ENCODE measurements at places on chromosomes 16 and 17.
A peak's percentile ranks its signal among the peaks of the same experiment; 100 is the strongest.

DNA sequence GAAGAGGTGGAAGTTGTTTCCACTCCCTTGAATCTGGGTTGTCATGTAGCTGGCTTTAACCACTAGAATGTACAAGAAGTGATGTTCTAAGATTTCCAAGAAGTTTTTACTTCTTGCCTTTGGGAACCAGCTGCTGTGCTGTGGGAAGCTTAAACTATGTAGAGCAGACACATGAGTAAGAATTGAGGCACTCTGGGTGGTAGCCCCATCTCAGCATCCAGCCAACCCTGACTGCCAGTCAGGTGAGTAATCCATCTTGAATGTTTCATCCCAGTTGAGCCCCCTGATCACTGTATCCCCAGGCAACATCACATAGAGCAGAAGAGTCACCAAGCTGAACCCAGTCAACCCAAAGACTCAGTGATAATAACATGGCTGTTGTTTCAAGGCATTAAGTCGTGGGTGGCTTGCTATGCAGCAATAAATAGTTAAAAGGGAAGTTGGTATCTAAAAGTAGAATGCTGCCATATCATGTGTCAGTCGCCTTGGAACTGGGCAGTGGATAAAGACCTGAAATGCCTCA lies 62.8 kb upstream of the GPR139 start:
- no peak for DNase-seq

GRCh38 chr17:77295241-77295853 lies 154.6 kb downstream of the SEC14L1 start:
- DNase-seq = no peak

DNA sequence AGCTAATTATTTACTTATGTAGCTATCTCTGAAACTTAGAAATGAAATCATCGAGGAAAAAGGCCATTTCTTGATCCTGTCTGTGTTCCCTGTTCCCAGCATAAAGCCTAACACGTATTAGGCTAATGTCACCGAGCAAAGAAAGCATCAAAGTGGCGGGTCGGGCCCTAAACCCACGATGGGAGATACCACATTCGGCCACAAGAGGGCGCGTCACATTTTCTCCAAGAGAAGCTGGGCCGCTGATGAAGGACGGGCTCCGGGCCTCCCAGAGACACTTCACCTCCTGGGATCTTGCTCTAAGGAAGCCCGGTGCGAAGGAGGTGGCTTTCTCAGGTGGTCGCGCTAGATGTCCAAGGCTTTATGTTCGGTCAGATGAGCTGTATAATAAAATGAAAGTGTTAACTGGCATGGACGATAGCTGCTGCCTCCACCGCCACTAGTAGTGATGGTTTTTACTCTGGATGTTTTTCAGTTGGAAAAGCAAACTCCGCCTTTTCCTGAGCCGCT lies 853 bp upstream of the PDK2 start:
- peak; percentile 76 for DNase-seq

DNA sequence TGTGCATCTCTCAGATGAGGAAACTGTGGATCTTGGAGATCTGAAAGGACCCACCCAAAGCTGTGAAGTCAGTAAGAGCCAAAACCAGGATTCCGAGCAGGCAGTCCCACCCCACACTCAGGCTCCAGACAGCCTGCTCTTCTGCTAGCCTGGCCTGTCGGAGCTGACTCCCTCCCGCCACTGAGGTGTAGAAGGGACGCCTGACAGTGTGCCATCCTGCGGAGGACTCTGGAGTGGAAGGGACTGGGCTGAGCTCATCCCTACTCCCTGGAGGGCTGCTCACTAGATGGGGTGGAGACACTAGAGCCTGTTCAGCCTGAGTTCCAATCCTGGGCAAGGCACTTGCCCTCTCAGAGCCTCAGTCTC lies 36.0 kb downstream of the WFDC1 start:
- no peak for DNase-seq

DNA sequence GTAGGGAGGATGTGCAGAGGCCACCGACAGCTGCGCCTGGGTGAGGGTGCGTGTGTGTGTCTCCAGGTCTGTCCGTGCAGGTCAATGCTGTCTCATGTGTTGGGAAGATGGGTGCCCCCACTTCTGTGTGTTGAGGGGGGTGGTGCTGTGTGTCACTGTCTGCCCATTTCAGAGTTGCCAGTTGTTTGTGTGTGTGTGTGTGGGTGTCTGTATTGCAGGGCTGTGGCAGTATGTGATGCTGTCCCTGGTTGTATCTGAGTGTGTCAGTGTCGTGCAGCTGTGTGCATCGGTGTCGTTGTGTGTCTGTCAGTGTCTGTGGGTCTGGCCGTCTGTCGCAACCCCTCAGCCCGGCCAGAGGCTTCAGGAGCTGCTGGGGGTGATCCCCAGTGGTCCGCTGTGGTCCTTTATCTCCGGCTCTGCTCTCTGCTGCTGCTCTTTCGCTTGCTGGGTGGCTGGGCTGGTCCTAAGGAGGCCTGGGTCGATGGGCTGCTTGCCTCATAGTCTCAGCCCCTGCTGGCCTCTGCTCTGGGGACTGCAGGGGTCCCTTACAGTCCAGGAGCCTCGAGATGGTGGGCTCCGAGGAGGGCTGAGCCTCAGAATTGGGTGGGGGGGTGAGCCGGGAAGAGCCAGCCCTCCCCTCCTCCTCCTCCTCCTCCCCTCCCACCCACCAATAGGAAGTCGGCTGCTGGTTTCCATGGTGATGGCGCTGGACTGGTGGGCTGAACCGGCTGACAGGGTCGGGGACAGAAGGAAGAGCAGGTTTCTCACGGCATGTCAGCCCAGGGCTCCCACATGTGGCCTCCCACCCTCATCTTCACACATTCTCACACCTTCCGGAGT lies at the start of gene TSPOAP1:
TSS of gene TSPOAP1 (minus strand) at position 601 of the 840 bp plus-strand sequence. CDS start 875 bp downstream, outside the sequence.
- DNase-seq = peak; percentile 59

DNA sequence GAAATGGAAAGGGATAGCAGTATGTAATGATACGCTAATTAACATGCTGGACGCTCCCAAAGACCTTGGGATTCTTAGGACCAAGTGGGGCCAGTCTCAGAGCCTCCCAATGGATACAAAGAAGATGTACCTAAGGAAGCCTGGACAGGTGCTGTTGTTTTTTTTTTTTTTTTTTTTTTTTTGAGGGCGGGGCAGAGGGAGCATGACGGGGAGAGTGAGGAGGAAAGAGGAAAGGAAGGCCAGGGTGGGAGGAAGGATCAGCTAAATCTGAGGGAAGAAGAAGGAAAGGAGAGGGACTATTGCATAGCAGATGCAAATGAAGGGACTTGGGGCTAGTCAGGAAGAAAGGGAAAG lies 2.5 kb downstream of the VAMP2 start:
- no peak for DNase-seq

- DNase-seq = no peak
Observed at GRCh38 chr16:15855704-15856003, 1.2 kb downstream of the MYH11 start.

GRCh38 chr17:44375196-44376017 lies 11.8 kb upstream of the FAM171A2 start:
- DNase-seq = no peak

DNA sequence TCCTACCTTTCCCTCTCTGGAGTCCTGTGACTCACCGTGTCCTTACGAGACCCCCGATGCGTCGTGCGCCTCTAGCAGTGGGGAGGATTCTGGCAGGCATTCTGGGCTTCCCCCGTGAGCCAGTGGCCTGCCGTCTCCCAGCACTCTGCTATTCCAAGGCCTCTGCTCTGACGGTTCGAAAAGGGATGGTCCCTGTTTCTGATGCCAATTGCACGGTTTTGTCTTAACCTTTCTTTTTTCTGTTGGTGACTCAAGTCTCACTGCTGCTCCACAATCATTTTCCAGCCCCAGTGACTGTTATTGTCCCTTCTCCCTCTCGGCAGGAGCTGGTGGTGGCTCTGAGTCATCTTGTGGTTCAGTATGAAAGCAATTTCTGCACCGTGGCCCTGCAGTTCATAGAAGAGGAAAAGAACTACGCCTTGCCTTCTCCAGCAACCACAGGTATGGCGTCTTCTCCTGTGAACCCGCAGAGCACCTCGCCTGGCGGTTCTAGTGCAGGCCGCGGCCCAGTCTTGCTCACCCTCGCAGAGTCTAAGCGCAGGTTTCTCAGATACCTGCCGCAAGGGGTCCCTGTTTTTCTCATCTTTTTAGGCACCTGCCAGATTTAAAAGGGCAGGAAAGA lies 100.1 kb upstream of the CHMP6 start:
- peak; percentile 40 for DNase-seq

DNA sequence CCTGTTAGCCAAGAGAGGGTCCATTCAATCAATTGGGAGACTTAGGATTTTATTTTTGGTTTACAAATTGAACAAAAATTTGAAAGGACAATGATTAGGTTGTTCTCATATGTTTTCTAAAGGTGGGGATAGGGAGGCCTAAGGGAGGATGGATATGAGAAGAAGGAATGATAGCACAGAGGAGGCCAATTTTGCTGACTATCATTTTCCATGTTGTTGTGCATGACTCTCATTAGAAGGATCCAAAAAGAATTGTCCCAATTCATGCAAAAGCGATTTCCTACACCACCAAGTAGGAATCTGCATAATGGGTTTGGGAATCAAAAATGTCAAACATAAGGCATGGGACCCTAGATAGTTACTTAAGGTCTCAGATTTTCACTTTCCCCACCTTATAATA lies 524.8 kb downstream of the KIF2B start:
- DNase-seq = no peak

- no peak for DNase-seq
Observed at GRCh38 chr16:55498101-55498500, 10.8 kb upstream of the LPCAT2 start.

DNA sequence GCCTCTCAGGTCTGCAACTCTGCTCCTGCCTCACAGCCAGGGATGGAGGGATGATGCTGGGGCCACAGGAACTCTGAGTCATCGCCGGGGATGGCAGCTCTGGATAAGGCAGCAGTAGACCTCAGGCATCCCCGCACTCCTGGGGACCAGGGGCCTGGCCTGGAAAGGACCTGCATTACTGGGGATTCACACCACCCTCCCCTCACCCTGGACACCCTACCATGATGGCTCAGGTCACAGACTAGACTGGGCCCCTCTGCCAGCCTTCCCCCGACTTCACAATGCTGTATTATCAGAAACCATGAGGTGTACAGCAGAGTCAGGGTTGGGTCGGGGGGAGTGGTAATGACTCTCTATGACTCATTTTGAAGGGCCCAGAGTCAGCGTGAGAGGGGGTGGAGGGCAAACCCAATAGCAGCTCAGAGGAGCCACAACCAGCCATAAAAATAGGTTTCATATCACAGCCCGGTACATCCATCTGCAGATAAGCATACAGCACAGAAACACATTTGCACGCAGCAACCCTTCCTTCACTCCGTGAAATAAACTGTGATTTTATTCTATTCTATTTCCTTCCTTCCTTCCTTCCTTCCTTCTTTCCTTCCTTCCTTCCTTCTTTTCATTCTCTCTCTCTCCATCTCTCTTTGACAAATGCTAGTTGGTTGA lies 28.8 kb downstream of the DYNLRB2 start:
- DNase-seq = no peak

DNA sequence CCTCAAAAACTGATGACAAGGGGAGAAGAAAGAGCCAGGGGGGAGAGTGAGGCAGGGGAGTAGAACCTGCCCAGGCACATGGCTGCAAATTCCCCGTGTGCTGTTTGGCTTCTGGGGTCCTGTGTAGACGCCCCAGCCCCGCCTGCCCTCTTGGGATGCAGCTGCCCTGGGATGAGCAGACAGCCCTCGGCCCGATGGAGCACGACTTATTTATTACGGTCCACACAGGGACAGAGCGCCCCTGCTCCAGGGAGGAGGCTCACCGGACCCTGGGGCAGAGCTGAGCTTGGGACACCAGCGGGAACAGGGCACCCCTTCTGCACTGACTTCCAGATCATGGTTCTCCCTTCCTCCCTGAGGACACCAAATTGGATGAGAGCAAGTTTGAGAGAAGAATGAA lies 9.1 kb downstream of the LDHD start:
- DNase-seq = no peak

DNA sequence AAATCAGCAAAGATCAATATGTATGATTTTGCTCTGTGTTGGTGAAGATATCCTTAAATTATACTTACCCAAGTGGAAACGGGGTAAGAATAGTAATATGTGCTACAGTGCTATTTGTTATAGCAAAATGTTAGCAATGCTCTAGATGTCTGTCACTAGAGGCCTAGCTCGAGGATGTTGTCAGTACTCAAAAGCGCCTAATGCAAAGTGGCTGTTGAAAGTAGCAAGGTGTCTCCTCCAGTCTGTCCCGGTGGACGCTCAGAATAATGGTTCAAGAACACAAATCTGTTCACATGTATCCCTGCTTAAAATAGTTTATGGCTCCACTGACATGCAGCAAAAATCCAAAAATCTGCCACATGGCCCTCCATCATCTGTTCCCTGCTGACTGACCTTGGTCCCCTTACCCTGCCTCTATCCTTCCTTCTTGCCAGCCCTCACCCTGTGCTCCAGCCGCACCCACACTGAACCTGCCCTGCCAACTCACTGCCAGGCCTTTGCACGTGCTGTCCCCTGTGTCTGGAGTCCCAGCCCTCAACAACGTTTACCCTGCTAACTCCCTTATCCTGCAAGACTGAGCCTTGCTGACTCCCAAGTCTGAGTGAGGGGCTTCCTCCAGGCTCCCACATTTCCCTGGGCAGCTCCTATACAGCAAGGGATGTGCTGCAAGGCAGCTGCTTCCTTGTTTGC lies 9.6 kb upstream of the RNF112 start:
- no peak for DNase-seq

- no peak for DNase-seq
Observed at GRCh38 chr17:6380915-6381438, 53.9 kb downstream of the AIPL1 start.

DNA sequence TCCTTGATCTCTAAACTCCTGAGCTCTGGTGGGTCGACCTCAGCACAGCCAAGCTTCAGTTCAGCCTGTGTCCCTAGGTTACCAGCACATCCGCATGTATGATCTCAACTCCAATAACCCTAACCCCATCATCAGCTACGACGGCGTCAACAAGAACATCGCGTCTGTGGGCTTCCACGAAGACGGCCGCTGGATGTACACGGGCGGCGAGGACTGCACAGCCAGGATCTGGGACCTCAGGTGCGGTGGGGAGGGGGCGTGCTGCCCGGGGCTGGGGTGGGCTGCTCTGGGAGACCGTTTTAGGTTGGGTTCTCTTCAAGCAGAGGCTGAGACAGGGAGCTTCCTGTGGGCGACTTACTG lies 1.1 kb downstream of the MLST8 start:
- no peak for DNase-seq

GRCh38 chr16:28597692-28598261 lies 927 bp upstream of the SULT1A2 start:
- no peak for DNase-seq

GRCh38 chr16:35506018-35506897 lies 2046.8 kb downstream of the TP53TG3F start:
- DNase-seq = no peak

- DNase-seq = no peak
Observed at GRCh38 chr17:49260817-49261291, 30.3 kb upstream of the PHOSPHO1 start.

GRCh38 chr17:55435408-55435807 lies 13.8 kb upstream of the MMD start:
- no peak for DNase-seq

GRCh38 chr17:65334406-65334805 lies 197.2 kb downstream of the RGS9 start:
- no peak for DNase-seq

DNA sequence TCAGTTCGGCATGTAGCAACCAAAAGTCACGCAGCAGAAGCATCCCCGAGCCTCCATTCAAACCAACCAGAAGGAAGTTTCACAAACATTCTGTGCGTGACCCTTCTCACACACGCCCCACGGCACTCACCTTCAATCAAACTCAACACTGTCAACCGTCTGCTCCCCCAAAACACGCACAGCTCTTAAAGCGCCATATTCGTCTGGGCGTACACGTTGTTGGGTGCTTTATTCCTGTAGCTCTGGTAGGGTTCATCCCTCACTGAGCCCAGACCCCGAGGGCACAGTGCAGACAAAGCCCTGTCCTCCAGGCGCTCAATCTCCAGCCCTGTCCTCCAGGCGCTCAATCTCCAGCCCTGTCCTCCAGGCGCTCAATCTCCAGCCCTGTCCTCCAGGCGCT lies 2.2 kb downstream of the RAB40B start:
- DNase-seq = no peak
